ENCODE measurements at places on chromosomes 1 and 21.

GRCh38 chr1:13792419-13792818 is 92.4 kb downstream of the PRDM2 start:
- DNase-seq: no peak

- no peak for DNase-seq
Measured at GRCh38 chr1:231065510-231066241, 25.6 kb upstream of the FAM89A start.

GRCh38 chr1:226424221-226425003 is 16.5 kb upstream of the PARP1 start:
- no peak for DNase-seq

DNA sequence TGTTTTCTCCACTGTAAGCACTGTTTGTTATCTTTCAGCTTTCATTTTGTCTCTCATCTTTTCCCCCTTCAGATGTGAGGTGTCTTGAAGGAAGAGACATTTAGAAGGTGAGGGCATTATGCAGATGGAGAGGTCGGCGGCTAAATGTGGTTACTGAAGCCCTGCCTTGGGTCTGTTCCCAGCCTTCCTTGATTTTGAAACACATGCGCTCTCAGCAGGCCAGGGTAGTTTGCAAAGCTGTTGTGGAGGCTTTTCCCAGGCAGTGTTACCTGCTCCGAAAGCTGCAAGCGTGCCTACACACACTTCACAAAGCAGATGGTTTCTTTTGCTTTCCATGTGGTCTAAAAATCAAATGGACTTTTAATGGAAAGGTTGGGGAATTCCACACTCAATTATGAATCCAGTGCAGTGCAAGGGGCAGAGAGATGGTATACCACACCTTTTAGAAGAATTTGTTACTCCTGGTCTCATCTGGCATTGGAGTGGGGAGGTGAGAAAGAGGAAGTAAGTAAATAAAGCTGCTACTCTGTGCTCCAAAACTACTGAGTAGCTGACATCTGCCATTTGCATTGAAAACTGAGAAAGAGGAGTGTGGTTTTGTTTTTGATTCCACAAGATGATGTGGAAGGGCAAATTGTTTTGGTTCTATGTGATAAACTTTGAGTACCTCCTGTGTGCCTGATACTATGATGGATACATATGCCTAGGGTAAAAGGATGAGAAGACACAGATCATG is 91.9 kb downstream of the NFIA start:
- DNase-seq: no peak

GRCh38 chr1:15935056-15935950 is 40.6 kb downstream of the ZBTB17 start:
- no peak for DNase-seq

DNA sequence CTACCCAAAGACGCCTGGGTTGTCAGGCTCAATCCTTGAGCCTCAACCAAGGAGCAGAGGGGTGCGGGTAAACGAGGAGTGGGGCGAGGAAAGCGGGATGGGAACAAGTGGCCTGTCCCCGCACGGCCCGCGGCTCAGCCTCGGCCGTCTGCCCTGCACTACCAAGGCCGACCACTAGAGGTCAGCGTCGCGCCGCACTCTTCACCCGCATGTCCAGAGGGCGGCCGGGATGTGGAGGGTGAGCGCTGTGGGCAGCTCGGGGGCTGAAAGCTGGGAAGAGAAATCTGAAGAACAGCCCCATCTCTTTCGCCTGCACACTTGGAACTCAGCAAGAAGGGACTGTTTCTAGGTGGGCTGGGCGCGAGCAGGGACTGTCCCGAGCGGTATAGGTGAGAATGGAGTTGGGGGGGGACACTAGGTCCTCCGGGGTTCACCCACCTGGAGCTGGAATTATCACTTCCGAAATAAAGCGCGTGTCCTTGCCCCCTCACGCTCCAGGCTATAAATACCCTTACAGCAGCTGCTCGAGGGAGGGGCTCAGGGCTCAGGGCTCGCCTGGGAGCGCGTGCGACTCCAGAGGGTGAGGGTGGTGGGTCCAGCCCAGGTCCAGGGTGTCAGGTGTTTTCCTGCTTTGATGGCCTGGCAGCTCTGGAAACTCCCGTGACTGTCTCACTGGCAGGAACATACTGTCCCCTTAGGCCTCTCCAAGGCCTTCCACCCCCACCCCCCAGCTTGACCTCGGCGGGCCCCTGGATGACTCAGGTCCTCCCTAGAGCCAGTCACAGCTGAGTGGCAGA is 9.8 kb downstream of the SLC30A2 start:
- DNase-seq: peak; percentile 66

DNA sequence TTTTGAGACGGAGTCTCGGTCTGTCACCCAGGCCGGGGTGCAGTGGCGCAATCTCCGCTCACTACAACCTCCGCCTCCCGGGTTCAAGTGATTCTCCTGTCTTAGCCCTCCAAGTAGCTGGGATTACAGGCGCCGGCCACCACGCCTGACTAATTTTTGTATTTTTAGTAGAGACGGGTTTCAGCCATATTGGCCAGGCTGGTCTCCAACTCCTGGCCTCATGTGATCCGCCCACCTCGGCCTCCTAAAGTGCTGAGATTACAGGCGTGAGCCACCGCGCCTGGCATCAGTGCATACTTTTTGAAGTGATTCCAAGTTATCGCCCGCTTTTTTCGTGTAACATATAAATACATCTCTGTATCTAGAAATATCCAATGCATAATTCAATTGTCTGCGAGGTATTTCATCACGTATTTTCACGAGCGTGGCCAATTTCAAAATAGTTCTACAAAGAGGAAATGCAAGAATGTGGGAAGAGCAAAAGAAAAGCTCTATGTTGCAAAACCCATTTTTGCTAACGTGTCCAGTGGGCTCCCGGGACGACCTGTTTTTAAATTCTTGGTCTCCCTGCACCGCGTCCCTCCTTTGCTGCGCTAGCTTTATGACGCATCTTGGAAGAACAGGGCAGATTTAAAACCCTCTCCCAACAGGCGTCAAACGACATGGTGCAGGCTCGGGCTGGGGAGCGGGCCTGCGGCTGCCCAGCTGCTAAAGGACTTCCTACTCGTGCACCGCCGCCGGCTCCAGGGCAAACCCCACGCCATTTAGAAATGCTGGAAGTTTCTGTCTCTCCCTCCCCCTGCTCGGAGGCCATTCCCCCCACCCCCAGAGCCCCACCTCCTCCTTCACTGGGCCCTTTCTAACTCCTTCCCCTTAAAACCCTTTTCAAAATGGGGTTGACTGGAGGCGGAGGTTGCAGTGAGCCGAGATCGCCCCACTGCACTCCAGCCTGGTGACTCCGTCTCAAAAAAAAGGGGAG is 923 bp upstream of the IFNGR2 start:
- DNase-seq: no peak

DNA sequence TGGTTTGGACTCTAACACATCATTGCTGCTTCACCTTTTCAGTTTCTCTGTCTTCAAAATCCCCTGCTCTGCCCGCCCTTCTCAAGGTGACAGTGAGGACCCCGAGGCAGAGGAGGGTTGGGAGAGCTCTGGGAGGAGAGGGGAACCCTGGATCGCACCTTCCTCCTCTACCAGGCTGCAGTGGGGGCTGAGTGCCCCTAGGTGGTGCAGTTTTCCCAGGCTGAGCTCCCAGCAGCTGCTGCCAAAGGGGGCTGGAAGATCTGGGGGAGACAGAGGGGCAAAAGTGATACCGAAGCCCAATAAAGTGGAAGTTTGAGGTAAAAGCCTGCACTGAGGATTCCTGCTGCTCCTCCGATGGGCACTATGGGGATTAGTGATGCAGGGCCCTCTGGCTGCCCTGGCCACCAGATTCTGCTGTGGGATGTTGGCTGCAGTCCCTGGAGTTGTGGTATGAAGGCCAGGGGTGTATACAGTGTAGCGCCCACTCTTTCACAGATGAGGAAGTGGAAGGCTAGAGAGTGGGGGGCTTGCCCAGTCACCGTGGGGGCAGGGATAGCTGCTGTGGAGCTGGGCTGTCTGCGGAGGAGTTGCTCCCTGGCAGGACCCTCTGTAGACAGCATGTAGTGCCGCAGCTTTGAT is 40.7 kb upstream of the SCMH1 start:
- DNase-seq: no peak

- DNase-seq: no peak
Measured at GRCh38 chr1:223403184-223403815, 10.1 kb downstream of the CCDC185 start.

GRCh38 chr1:185441605-185442004 is 124.6 kb upstream of the IVNS1ABP start:
- DNase-seq: no peak

- no peak for DNase-seq
Measured at GRCh38 chr1:97500760-97501159, 420.1 kb downstream of the DPYD start.

- no peak for DNase-seq
Measured at GRCh38 chr1:65759516-65759915, 33.2 kb upstream of the PDE4B start.

DNA sequence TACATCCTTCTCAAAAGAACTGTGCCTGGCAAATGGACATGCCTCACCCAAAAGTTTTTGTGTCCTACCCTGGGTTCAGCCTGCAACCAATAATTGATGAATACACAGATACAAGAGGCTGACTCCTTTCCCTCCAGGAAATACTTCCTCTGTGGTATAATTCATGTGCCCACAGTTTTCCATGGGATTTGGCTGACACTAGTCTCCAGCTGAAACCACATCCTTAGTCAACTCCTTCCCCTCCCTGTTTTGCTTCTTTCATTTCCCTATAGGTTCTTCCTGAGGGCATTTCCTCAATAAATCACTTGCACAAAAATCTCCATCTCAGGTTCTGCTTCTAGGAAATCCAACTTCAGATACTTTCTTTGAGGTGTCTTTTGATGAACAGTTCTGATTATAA is 436.6 kb upstream of the C1orf87 start:
- DNase-seq: no peak

DNA sequence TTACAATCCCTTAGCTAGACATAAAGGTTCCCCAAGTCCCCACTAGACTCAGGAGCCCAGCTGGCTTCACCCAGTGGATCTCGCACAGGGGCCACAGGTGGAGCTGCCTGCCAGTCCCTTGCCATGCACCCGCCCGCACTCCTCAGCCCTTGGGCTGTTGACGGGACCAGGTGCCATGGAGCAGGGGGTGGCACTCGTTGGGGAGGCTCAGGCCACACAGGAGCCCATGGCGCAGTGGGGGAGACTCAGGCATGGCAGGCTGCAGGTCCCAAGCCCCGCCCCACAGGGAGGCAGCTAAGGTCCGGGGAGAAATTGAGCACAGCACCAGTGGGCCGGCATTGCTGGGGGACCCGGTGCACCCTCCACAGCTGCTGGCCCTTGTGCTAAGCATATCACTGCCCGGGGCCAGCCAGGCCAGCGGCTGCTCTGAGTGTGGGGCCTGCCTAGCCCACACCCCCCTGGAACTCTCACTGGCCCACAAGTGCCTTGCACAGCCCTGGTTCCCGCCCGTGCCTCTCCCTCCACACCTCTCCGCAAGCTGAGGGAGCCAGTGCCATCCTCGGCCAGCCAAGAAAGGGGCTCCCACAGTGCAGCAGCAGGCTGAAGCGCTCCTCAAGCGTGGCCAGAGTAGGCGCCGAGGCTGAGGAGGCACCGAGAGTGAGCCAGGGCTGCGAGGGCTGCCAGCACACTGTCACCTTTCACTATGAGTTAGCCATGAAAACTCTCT is 117.8 kb downstream of the LIPI start:
- DNase-seq: no peak

DNA sequence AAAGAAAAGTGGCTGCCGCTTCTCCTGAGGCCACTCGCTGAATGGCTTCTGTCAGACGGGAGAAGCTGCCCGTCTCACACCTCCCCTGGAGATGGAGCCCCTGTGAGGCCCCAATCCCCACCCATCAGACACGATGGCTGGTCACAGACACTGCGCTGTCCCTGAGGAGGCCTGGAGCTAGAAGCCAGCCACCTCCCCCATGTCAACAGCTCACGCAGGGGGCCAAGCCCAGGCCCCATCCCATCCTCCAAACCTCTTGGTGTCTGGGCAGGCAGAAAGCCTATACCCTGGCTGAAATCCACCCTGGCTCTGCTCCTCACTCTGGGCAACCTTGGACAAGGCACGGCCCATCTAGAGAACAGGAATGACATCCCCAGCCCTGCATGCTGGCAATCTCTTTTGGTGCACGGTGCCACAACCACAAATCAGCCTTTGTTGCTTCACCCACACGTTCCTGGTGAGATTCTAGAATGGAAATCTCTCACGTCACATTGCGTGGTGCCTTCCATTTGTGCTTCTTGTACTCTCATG is 273.9 kb upstream of the VAMP3 start:
- DNase-seq: no peak

Data from activated T-helper 1 cell treated with anti-CD3 and anti-CD28 coated beads, Interleukin-2, amount 50 U/mL, for 16 hours (primary cell).